COLO829 (cell line): ENCODE measurements at places on chromosomes 3 and 15.

DNA sequence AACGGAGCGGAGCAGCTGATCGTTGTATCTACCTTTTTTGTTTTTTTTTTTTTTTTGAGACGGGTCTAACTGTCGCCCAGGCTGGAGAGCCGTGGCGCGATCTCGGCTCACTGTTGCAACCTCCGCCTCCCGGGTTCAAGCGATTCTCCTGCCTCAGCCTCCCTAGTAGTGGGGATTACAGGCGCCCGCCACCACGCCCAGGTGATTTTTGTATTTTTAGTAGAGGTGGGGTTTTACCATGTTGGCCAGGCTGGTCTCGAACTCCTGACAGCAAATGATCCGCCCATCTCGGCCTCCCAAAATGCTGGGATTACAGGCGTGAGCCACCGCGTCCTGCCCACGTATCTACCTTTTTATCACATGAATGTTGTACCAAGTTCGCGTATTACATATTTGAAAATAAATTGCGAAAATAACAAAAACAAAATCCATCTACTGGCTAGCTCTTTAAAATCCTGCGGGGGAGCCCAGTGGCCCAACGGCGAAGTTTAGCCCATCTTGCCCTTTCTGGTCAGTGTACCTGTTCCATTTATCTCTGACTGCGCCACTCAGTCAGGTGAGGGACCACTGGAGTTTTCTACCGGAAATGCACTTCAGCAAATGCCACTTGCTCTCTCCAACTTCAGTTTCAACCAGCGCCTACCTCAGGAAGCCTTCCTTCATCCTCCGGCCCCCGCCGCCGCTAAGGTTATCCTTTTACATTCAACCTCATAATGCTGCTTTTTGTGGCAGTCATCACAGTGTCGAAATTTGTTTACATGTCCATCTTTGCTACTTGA lies 1.2 kb upstream of the EIF3J start:
- no peak for DNase-seq

- DNase-seq: no peak
These were observed 21.7 kb downstream of the ZNF385D start for GRCh38 chr3:21729331-21729730.

DNA sequence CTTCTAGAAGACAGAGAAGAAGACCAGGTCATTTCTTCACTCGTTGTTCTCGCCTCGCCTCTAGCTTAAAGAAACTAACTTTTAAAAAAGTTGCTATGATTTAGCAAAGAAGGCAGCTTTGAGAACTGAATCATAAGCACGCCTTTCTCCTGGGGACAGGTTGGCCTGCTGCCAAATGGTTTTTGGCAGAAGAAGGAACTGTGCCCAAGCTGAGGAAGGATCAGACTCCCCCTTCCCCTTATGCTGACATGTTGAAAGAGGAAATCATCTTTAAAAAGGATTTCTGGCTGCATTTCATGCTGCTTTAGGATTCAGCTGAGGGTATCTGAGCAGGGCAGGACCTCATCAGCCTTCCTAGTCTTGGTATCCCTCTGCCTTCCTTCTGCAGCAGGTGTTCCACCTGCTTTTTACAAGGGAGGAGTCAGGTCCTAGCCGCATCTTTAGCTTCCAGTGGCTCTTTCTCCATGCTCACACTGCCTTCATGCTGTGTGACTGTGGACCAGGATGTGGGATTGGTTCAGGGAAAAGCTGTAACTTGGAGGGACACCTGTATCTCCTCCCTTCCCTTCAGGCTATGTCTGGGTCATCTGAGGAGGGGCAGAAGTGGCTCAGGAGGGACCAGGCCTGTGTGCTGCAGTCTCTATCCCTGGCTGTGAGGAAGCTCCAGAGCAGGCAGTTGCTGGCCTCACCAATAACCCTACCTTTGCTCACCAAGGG lies 34.1 kb upstream of the HACD2 start:
- DNase-seq: peak; percentile 45

DNA sequence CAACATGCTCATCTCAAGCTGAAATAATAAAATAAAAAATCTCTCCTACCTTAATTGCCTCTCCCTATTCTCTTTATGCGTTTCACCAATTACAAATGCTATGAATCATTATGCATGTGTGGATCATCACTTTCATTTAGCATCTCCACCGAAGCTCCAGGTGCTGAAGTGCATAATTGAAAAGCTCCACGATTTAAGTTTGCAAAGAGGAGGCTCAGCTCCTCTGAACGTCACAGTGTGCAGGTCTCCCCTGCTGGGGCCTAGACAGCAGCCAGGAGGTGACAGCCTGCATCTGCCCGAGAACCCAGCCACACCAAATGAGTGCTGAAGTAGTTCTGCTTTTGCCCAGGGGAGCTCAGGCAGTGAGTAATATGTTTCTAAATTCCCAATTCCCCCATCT lies 60.5 kb upstream of the GLCE start:
- no peak for DNase-seq

- DNase-seq: no peak
These were observed 453.1 kb downstream of the EPHA3 start for GRCh38 chr3:89560568-89560967.

- no peak for DNase-seq
These were observed 487.1 kb upstream of the CBLB start for GRCh38 chr3:106355873-106356272.

DNA sequence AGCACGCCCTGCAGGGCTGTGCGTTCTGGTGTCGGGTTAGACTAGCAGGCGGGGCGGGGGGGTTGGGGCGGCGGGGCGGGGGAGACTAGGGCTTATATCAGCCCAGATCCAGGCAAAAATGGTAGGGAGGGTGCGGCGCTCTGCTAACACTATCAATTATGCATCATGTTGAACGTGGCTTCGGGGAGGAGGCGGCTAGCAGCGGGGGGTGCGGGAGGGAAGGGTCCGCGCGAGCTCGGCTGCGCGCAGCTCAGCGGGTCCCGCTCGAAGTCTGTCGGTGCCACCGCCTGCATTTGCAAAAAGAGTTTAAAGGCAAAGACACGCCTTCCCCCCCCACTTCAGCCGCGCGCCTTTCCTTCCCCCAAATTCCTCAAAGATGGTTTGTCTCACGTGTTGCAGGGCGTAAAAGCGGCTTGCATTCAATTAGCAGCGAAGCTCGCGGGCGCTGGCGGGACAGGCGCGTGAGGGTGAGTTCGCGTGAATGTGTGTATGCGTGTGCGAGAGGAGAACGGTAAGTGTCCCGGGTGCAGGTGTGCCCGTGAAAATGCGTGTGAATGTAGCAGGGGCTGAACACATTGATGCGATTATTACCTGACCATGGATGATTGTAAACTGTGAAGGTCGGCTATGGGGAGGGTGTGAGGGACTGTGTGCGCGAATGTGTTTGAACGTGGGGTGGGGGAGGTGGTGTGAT lies at the start of gene ISLR2:
Gene ISLR2 (plus strand): TSS at position 432 of the 694 bp plus-strand sequence. CDS start 2,169 bp downstream, outside the sequence.
- DNase-seq: no peak

GRCh38 chr3:186268616-186269448 lies 93.2 kb downstream of the DGKG start:
- no peak for DNase-seq

GRCh38 chr3:167521006-167521355 lies 47.1 kb upstream of the SERPINI2 start:
- DNase-seq: no peak

- no peak for DNase-seq
These were observed 7.8 kb upstream of the NR1D2 start for GRCh38 chr3:23937296-23937695.

- no peak for DNase-seq
These were observed 581.4 kb downstream of the MECOM start for GRCh38 chr3:169082076-169082475.

DNA sequence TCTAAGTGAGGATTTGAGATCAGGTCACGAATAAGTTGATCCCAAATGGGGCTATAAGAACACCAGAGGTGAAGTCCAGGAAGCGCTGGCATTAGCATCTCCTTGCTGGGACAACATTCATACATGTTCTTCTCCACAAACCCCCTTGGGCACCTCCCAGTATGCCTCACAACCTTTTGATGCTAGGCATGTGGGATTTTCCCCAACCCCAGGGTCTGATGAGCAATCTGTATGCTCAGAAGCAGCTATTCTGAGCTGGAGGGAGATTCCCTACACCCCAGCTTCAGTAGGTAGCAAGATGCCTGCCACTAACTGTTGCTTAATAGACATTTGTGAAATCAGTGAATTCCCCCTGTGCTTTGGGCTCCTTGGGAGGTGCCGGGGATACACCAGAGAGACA lies 32.2 kb downstream of the SLC6A11 start:
- DNase-seq: no peak

GRCh38 chr3:129259612-129260477 lies 10.4 kb downstream of the COPG1 start:
- no peak for DNase-seq

DNA sequence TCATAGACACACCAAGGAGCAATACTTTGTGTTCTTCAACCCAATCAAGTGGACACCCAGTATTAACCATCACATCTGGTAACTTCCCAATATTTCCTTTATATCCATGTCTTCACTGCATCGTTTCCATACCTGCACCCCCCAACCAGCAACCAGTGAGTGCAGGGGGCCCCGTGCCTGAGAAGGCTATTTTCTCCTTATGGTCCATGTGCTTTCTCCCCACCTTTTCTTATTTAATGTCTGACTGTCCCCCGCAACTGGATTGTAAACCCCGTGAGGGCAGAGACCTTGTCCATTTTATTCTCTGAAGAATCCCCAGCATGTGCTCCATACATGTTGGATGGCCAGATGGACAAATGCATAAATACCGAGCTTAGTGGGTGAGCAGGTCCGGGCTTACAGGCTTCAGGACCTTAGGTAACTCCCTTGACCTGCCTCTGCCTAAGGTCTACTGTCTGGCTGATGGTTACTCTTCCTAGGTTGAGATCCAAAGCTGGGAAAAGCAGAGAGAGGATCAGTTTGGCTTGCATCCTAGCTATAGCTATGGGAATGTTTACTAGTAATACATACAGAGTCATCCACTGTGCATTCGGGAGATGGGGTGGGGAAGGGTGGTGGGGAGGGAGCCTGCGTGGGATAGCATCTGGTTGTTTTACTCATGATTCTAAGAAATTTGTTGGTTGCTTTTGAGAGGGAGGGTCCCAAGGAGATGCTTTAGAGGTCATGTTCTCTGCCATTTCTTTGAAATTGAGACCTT lies 41.5 kb downstream of the PXYLP1 start:
- DNase-seq: no peak

DNA sequence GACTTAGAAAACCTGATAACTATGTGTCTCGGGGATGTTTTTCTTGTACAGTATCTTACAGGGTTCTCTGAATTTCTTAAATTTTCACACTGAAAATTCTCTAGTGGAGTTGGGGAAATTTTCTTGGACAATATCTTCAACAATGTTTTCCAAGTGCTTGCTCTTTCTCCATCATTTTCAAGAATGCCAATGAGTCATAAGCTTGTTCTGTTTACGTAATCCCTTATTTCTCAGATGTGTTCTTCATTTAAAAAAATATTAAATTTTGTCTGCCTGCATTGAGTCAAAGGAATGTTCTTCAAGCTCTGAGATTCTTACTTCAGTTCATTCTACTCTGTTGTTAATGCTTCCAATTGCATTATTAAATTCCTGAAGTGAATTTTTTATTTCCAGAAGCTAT lies 21.9 kb upstream of the PLSCR2 start:
- no peak for DNase-seq

- DNase-seq: no peak
These were observed 22.7 kb upstream of the TRAK1 start for GRCh38 chr3:42068303-42069088.

GRCh38 chr15:31560643-31561042 lies 234.0 kb downstream of the KLF13 start:
- no peak for DNase-seq

DNA sequence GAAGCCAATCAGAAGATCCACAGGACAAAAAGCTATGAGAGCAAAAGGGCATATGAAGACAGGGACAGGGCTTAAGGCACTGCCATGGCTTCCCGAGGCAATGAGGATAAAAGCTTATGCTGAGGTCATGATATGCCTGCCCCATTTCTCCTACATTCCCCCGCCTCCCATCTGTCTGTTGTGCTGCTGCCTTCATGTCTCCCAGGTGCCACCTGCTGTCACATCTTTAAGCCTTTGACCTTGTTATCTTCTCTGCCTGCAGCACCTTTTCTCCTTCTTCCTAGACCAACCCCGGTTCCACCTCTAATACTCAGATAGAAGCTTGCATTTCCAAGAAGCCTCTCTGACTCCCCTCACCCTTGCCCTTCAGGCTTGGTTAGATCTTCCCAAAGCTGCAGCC lies 213.8 kb downstream of the ARRDC4 start:
- no peak for DNase-seq

DNA sequence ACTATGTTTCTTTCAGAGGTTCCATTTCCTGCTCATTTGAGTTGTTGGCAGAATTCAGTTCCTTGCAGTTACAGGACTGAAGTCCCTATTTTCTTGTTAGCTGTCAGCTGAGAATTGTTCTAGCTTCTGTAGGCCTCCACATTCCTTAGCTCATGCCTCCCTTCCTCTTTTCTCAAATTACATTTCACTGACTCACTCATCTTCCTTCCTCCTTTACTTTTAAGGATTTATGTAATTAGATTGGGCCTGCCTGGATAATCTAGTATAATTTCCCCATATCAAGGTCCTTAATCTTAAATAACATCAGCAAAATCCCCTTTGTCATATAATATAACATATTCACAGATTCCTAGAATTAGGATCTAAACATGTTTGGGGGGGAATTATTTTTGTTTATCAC lies 40.6 kb upstream of the RBMS3 start:
- DNase-seq: peak; percentile 29

DNA sequence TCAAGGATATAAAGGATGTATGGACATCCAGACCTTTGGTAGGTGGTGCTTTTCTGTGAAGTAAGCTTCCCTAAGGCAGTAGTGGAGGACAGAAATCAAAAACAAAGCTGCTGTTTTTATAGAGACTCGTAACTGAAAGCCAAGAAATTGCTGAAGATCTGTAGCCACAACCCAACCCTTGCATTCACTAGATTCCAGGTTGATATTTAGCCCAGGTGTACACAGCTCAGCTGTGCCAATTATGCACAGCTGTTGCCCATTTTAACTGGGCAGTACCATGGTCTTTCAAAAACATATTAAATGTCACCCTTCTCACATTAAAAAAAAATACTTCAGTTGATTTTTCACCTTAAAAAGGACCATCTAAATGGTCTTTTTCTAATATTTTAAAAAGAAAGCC lies 75.8 kb downstream of the CNTN3 start:
- DNase-seq: no peak

GRCh38 chr3:13537244-13537908 lies 11.5 kb upstream of the FBLN2 start:
- DNase-seq: no peak

GRCh38 chr3:141280086-141280485 lies 48.5 kb downstream of the PXYLP1 start:
- DNase-seq: no peak

- no peak for DNase-seq
These were observed 570.2 kb upstream of the ALCAM start for GRCh38 chr3:104796556-104796955.
